T1000 (cell line): ENCODE measurements at places on chromosomes 12 and 14.

GRCh38 chr14:87430810-87431209, 562.2 kb downstream of the GALC start:
- DNase-seq: no peak

DNA sequence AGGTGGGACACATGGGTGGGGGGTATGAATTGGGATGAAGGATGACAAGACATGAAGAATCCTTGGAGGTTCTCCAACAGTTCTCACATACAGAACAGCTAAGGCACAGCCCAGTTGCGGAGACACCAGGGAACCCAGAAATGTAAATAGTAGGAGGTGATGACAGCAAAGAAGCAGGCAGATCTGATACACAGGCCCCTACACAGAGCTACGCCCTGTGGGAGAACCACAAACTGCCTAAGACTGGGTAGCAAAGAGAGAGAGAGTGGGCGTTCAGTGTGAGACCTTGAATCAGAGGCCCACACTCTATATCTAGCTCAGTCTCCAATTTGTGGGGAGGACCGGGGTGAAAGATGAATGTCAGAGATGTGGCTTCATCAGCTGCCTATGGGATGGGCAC, 9.5 kb upstream of the NUMB start:
- DNase-seq: no peak

GRCh38 chr14:74653386-74654138, 41.5 kb upstream of the LTBP2 start:
- DNase-seq: no peak

DNA sequence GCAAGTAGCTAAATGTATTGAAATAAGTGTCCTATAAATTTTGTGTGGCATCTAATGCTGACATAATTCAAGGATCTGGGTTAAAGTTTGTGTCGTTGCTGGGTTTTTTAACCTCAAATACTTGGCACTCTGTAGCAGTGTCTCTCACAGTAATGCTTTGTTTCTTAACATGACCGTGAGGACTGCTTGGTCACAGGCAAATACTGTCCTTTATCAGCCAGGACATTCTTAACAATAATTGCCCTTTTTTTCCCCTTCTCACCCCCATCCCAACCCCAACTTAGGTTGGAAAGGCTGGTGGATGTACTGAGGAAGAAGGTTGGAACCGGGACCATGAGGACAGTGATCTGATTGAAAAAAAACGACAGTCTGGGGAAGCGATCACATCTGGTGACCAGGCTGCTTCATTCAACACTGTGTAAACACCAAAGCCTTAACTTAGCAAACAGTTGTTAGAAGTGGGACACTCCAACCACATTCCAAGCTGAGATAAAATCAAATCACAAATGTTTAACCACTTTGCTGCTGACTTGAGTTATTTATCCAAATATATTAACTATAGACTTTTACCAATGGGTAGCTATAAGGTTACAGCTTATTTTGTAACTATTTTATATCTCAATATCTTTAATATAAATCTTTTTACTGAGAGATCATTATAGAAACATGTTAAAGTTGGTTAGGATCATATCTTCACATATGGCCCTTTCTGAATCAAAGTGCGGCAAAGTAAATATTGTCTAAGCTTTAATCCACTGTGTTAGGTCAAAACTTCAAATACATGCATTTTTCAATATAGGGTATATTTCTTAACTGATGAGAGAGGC, 48.2 kb downstream of the FOXA1 start:
- no peak for DNase-seq

DNA sequence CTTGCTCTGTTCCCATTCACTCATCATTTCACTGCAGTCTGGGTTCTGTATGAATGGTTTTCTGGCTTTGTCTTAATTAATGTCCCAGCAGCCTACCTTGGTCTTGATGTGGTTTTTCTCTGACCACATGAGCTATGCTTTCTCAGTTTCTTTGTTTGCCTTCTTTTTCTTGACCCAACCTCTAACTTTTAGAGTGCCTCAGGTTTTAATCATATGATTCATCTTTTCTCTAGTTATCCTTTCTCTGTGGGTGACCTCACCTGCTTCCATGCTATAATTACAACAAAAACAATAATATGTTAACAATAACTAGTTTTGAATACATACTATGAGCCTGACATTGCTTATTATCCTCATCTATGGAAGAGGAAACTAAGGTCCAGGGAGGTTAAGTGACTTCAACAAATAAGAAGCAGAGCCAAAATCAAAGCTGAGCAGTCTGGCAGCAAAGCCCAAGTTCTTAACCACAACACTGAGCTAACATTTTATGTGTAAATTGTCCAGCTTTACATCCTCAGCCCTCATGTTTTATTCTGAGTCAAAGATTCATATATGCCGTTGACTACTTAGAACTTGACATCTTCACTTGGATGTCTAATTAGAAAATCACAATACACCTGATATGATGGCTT, 4.7 kb upstream of the EPYC start:
- no peak for DNase-seq
